ENCODE measurements at places on chromosomes 13 and 19.

- DNase-seq = no peak
Measured at GRCh38 chr13:109764045-109764444, 22.3 kb downstream of the IRS2 start.

GRCh38 chr19:39126312-39127187 is 964 bp downstream of the PAK4 start:
- peak; percentile 19 for DNase-seq

- DNase-seq = no peak
Measured at GRCh38 chr13:51955816-51956603, 55.2 kb downstream of the ATP7B start.

DNA sequence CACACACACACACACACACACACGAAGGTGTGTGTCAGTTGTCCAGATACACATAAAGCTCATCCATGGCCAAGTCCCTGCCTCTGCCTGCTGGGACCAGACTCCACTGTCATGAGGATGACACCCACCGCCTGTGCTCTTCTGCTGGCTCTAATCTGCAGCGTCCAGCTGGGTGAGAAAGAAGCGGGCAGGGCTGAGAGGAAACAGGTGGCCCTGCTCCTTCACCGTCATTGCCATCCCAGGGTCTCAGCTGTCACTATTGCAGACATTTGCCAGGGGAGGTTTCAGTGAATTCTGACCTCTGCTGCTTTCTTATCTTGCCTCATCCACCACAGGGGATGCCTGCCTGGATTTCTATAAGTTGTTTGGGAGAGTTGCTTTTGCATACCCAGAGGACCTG is 31.4 kb downstream of the SCGB2B2 start:
- no peak for DNase-seq

GRCh38 chr19:54967611-54968010 is 1.4 kb downstream of the NLRP2 start:
- DNase-seq = no peak

GRCh38 chr19:54094426-54095000 is 6.1 kb downstream of the OSCAR start:
- DNase-seq = no peak
